ENCODE measurements at places on chromosomes 1 and 21.
A peak's percentile ranks its signal among the peaks of the same experiment; 100 is the strongest.

GRCh38 chr1:2789164-2789985 is 12.1 kb downstream of the TTC34 start:
- DNase-seq, result no peak

GRCh38 chr1:33462405-33463164 is 9.9 kb upstream of the ZSCAN20 start:
- DNase-seq, result no peak

- DNase-seq, result no peak
Observed at GRCh38 chr21:42668298-42668992, 15.0 kb downstream of the PDE9A start.

GRCh38 chr1:153344718-153345025 is 4.0 kb downstream of the PGLYRP4 start:
- no peak for DNase-seq

- no peak for DNase-seq
Observed at GRCh38 chr1:117535821-117536220, 70.0 kb upstream of the TENT5C start.

DNA sequence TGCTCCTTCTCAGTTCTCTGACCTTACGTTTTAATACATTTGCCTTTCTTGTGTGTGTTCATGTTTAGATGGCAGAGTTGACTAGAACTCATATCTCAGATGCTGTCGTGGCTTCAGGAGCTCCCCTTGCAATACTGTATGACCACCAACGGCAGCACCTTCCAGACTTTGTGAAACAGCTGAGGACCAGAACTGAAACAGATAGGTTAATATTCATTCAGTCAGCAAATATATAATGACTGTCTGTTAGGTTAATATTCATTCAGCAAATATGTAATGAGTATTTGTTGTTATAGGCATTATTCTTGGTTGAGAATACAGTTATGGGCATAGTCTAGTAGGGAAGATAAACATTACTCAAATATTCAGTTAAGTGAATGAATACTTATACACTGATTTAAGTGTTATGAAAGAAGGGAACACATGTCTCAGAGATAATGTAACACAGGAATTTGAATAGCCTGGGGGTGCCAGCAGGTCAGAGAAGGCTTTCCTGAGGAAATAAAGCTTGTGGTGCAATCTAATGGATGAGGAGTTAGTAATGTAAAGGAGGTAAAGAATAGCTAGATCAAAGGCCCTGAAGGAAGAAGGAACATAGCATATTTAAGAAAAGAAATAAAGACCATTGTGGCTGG is 88.5 kb downstream of the CEP350 start:
- peak; percentile 90 for DNase-seq

GRCh38 chr1:79441238-79441637 is 434.7 kb upstream of the ADGRL4 start:
- no peak for DNase-seq

- no peak for DNase-seq
Observed at GRCh38 chr1:85830837-85831236, 122.6 kb upstream of the ZNHIT6 start.

DNA sequence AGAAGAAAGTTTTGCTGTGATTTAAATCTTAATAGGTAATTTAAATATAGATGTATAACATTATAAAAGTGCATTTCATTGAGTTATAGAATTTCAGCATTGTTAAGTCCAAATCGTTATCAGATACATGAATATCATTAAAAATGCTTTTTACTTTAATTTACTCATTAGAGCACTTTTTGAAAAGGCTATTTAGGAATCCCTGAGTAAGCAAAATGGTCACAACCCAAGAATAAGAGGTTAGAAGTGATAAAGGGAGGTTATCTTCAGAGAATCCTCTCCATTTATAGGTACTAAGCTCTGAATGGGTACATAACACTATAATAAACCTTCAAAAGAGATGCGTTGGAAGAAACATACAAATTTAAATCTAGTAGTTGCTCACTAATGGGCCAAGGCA is 130.7 kb downstream of the SLC30A10 start:
- DNase-seq, result no peak

DNA sequence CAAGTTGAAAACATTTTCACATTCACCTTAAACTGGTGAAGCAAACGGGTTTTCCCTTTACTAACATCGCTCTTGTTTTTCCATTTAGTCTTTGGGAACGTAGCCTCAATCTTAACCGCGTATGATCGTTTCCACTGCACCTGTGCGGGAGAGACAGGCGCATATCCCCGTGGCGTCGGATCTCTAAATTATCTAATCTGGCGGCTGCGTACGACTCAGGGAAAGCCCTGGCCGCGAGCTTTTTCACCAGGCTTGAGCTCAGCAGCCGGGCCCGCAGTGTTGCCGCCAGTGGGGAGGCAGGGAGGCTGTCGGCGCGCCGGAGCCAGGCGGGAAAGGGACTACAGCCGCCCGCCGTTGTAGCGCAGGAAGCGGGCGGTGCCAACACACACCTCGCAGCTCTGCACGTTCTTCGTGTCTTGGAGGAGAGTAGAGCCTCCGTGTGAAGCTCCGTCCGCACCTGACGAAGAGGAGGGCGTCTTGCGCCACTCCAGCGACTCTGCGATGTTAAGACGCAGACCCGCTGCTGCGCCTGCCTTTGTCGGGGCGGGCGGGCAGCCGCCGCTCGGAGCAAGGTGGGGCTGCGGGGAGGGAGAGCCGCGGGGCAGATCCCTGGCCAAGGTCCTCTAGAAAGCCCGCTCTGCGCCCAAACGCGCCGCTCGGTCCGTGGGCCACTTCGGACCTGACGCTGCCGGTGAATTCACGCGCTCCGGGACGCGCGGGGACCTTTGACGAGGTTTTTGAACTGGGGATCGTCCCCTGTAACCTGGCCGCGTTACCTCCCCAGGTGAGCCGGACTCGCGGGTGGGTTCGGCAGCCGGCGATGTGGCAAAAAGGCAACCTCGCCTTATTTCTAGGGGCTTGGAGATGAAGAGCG is 18.5 kb upstream of the TBX15 start:
- no peak for DNase-seq

GRCh38 chr21:28749536-28749935 is 243.1 kb downstream of the LTN1 start:
- no peak for DNase-seq

DNA sequence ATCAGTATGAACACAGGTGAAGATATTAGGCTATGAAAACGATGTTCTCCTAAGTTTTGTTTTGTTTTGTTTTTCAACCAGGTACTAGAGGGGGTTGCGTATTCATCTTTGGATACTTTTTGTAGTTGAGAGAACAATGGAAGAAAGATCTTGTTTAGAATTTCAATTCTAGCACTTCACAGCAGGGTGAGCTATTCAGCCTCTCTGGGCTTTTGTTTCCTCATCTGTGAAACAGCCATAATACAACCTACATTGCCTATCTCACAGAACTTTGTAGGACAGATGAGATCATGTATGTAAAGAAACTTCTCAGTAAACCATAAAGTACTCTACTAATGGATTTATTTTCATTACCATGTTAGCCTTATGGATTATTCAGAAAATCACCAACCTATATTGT is 199.5 kb downstream of the GPATCH2 start:
- peak; percentile 9 for DNase-seq

GRCh38 chr21:37532868-37533780 is 166.6 kb downstream of the DYRK1A start:
- DNase-seq, result peak; percentile 40

DNA sequence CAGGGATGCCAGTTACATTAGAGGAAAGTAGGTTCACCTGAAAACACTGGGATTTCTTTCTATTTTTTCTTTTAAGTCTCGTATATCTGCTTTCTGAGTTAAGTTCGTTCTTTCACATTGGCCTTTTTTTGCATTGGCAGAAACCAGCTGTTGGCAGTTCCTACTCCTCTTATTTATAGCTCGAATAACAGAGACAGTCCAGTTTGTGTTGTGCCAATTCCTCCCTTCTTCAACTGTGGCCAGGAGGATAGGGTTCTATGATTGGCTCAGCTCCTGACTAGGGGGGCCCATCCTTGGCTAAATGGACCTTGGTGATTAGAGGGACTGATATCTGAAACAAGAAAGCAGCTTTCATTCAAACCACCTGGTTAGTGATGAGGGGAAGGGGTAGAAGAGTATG is 115.8 kb downstream of the RPS6KC1 start:
- DNase-seq, result no peak

DNA sequence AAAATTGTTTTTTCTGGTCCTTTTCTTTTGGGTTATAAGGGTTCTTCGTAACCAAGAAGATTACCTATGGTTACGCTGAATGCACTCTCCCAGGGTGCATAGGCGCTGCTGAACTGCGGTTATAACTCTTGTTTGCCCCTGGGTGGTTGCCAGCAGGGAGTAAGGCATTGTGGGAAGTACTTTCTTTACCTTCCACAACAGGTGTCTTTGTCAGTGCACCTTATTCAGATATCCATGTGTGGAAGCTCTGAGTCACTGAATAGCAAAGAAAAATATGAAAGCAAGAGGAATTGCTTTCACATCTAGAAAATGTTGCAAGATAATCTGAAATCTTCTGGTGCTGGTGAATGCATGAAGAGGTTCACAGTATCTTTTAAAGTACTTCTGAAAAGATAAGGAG is 124.4 kb upstream of the CACYBP start:
- DNase-seq, result no peak

- no peak for DNase-seq
Observed at GRCh38 chr1:185293967-185294542, 23.0 kb downstream of the IVNS1ABP start.

DNA sequence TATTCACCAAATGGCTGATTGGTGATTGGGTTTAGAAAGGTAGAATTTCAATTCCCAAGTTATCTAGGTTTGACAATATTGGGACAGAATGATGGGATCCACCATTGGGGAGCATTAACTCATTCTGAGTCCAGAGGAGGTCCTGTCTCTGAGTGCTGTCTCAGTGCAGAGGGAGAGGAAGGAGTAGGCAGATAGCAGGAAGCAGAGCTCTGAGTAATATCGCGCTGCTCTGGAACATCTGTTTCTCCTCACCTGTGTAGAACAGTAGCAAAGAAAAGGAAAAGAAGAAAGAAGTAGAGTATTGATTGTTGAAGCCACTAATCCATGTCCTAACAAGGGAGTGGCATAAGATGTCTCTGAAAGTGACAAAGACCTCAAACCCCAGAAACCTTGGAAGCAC is 1657.8 kb downstream of the MRPL39 start:
- no peak for DNase-seq

- DNase-seq, result no peak
Observed at GRCh38 chr1:96333522-96334235, 387.9 kb upstream of the PTBP2 start.

- no peak for DNase-seq
Observed at GRCh38 chr21:36723371-36723881, 24.5 kb downstream of the SIM2 start.

- DNase-seq, result no peak
Observed at GRCh38 chr21:39173716-39174680, 9.3 kb downstream of the PSMG1 start.

DNA sequence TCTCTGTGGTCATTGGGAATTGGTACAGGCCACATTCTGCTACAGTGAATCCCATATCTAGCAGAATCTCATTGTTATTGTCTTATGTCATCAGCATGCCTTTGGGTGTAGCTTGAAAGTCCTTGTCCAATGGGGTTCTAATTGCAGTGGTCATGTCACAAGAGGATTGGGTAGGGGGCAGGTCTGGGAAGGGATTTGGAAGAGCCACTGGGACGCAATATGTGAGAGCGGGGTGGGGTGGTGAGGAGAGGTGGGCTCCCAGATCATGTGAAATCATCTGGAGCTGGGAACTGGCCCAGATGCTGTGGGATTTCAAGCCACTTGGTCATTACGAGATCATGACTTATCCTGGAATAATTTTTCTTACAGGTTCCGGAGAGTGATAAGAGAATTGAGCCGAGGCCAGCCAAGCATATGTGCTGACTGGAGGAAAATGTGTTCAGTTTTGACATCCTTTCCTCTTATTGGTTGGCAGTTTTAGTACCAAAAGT is 16.3 kb downstream of the CNIH3 start:
- DNase-seq, result peak; percentile 83

GRCh38 chr1:59409549-59409948 is 112.7 kb downstream of the FGGY start:
- DNase-seq, result peak; percentile 27

- no peak for DNase-seq
Observed at GRCh38 chr21:42846221-42846620, 33.1 kb downstream of the WDR4 start.

- DNase-seq, result peak; percentile 83
Observed at GRCh38 chr1:64320470-64320869, 117.0 kb downstream of the UBE2U start.

GRCh38 chr1:16187748-16188401 is 24.6 kb downstream of the ARHGEF19 start:
- DNase-seq, result peak; percentile 75

DNA sequence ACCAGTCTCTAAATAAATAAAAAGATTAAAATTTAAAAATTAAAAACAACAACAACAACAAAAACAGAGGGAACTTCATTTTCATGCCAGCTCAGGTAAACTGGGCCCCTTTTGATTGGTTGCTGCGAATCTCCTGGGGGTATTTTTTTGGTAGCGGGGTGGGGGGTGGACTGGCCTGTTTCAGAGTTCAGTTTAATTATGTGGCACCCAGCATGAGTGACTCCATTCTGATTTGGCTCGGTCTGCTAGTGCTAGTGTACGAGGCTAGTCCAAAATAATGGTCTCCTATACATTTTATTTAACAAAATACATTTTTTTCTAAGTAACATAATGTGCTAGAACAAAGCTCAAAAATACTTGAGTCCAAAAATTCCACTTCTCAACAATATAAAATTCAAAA is 18.2 kb downstream of the PDIK1L start:
- DNase-seq, result no peak

GRCh38 chr1:183783342-183783741 is 21.6 kb upstream of the RGL1 start:
- DNase-seq, result peak; percentile 51

DNA sequence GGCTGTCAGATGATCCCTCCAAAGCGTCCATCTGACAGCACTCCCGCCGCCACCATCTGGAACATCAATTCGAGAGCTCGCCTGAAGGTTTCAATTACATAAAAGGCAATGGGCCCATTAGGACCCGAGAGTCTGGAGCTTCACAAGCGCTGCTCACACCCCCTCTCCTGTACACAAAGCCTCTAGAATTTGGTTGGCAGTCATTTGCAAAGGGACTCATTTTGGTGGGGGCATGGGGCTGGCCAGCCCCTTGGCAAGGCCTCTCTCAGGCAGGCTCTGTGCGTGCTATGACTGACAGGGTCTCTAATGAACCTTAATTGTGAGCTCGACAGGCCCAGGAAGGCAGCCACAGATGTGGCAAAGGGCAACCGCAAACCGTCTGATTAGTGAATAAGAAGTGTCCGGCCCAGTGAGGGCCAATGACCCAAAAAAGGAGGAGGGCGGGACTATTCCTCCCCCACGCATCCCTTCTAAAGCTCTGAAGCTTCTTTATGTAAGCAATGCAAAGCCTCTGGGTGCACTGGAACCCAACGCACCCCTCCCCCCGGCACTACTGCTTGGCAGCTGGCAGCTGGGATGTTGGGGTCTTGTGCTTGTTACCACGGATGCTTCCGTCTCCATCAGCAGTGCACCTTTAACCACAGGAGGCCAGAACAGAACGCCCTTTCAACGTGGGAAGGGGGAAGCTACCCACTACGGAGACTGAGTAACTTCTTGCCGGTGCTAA is 79.4 kb downstream of the CAPZB start:
- DNase-seq, result peak; percentile 72
